Spinal cord (tissue), 10 donors: ENCODE measurements at places on chromosomes 11 and 22. TPM values are rescaled to one million over a fixed set of nuclear protein-coding genes. Genes with fewer than 3 reads are reported as not detected.
A peak's percentile ranks its signal among the peaks of the same experiment; 100 is the strongest.

GRCh38 chr22:23565305-23565914, 14.7 kb downstream of the IGLL1 start:
- DNase-seq: no peak
- H3K4me3 ChIP-seq: peak overlapping the region; percentile 36
- no peaks in the 10 kb centered on the region for H3K27me3 ChIP-seq
- H3K4me1 ChIP-seq: peaks cover 29% of the 10 kb centered on the region
- H3K36me3 ChIP-seq: no peaks in the 10 kb centered on the region

- peaks cover 34% of the 10 kb centered on the region for H3K4me1 ChIP-seq
- H3K4me3 ChIP-seq: no peak overlapping the region
- H3K36me3 ChIP-seq: no peaks in the 10 kb centered on the region
- no peak overlapping the region for H3K27ac ChIP-seq
- no peak for DNase-seq
Observed at GRCh38 chr22:44047891-44048301, 23.8 kb downstream of the PARVB start.

- H3K4me3 ChIP-seq: peak overlapping the region; percentile 20
- no peak for DNase-seq
- peak overlapping the region; percentile 99 for H3K27ac ChIP-seq
- peaks cover 57% of the 10 kb centered on the region for H3K4me1 ChIP-seq
- H3K36me3 ChIP-seq: peaks cover 9% of the 10 kb centered on the region
Observed at GRCh38 chr22:46064966-46065666, 85.2 kb upstream of the PPARA start.

GRCh38 chr11:76640501-76640900, 30.0 kb downstream of the LRRC32 start:
- DNase-seq: peak; percentile 70
- no peaks in the 10 kb centered on the region for H3K27me3 ChIP-seq
- peaks cover 13% of the 10 kb centered on the region for H3K4me1 ChIP-seq
- H3K36me3 ChIP-seq: no peaks in the 10 kb centered on the region

DNA sequence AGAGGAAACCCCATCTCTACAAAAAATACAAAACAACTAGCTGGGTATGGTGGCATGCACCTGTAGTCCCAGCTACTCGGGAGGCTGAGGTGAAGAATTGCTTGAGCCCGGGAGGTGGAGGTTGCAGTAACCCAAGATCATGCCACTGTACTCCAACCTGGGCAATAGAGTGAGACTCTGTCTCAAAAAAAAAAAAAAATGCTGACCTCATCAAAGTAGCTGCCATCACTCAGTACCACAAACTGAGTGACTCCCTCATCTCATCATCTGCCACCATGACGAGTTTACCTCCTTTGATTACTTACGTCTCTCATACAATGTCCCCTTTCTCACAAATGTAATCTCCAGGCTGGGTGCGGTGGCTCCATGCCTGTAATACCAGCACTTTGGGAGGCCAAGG, 117.2 kb upstream of the CLPB start:
- DNase-seq: no peak
- H3K4me1 ChIP-seq: no peaks in the 10 kb centered on the region
- H3K36me3 ChIP-seq: no peaks in the 10 kb centered on the region
- no peaks in the 10 kb centered on the region for H3K27me3 ChIP-seq

- H3K27me3 ChIP-seq: no peaks in the 10 kb centered on the region
- H3K36me3 ChIP-seq: peaks cover 22% of the 10 kb centered on the region
- H3K4me1 ChIP-seq: no peaks in the 10 kb centered on the region
- DNase-seq: no peak
Observed at GRCh38 chr11:113806406-113806805, 26.8 kb downstream of the CLDN25 start.

DNA sequence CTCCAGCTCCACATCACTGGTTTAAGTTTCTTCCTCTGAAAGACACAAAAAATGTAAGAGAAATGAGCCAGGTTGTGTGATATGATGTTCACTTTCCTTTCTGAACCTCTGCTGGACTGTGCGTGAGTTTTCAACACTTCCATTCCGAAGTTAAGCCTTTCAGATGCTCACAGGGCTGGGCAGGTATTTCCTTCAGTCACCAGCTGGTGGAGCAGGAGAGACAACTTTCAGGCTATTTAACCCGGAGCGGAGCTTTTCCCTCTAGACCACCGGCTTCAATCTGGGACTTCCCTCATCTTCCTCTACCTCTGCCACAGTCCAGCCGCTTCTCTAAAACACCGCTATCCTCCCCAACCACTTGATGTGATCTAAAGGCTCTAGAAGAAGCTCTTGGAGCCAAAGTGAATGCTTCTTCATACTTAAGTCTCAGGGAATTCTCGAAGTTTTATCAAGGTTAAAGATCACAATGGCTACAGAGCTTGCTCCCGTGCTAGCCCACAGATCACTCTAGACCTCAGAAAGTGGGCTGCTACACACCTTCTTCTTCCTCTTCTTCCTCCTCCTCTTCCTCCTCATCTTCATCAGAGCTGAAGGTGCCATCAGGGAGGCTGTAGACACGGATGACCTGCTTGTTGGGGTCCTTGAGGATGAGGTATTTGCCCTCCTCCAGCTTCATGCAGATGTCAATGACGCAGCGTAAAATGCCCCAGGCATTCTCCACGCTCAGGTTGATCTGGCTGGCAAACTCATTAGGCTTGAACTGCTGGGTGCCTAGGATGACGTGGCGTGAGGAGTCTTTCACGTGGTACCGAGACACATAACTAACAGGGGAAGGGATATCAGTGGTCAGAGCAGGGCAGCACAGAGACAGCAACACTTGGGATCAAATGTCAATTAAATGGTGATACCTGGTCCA, 4.4 kb upstream of the FOXRED2 start:
- H3K4me3 ChIP-seq: no peak overlapping the region
- H3K27ac ChIP-seq: no peak overlapping the region
- H3K36me3 ChIP-seq: peaks cover 60% of the 10 kb centered on the region

DNA sequence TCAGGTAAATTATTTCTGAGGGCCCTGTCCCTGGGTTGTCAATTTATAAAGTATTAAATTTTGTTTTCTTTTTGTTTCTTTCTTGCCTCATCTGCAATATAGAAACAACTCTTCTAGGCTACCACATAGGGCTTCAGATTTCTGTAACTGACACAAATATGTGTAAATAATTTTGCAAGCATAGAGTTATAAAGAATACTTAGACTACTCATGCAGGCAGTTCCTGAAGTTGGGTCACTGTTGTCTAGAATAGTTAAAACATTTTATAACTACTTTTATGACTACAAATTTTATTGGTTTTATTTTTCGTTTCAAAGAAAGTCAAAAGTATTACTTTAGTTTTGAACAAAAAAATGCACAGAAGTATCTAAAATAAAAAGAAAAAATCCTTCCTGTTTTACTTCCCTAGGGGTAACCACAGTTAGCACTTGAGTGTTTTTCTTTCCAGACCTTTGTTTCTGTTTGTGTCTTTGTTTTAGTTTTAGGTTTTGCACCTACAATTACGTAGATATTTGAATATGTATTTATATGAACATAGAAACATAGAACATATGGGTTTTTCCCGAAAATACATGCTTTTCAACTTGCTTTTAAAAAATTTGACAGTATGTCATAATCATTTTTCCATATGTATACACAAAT, 12.4 kb upstream of the TMEM123 start:
- no peaks in the 10 kb centered on the region for H3K36me3 ChIP-seq
- H3K27me3 ChIP-seq: no peaks in the 10 kb centered on the region
- no peak overlapping the region for H3K4me3 ChIP-seq
- DNase-seq: no peak

- H3K27ac ChIP-seq: no peak overlapping the region
- H3K27me3 ChIP-seq: no peaks in the 10 kb centered on the region
- DNase-seq: no peak
- H3K36me3 ChIP-seq: peaks cover 72% of the 10 kb centered on the region
Observed at GRCh38 chr22:21766691-21767462, 31.3 kb upstream of the YPEL1 start.

- peaks cover 68% of the 10 kb centered on the region for H3K4me1 ChIP-seq
- peaks cover 43% of the 10 kb centered on the region for H3K27me3 ChIP-seq
- peak; percentile 95 for DNase-seq
- no peaks in the 10 kb centered on the region for H3K36me3 ChIP-seq
- no peak overlapping the region for H3K27ac ChIP-seq
Observed at GRCh38 chr22:37330200-37331033, 48.1 kb downstream of the CYTH4 start.

DNA sequence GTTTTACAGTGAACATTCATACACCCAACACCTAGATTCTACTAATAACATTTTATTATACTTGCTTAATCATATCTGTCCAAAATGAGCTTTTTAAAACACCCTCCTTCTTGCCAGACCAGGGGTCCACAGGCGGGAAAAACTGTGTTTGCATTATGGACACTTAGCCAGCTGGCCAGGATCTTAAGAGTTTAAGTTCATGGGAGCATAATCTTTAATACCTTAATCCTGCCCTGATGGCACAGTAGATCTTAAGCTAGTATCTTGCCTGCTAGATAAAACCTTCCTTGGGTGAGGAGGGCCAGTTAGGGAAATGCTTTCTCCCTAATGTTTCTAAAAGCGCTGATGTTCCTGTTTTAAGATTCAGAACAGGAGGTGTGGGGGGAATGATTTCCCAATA, 13.1 kb upstream of the CCDC134 start:
- no peaks in the 10 kb centered on the region for H3K36me3 ChIP-seq
- no peak for DNase-seq
- no peak overlapping the region for H3K4me3 ChIP-seq
- H3K27ac ChIP-seq: no peak overlapping the region
- no peaks in the 10 kb centered on the region for H3K27me3 ChIP-seq

- H3K4me1 ChIP-seq: peaks cover 5% of the 10 kb centered on the region
- no peaks in the 10 kb centered on the region for H3K27me3 ChIP-seq
Observed at GRCh38 chr11:36347384-36347906, 51.4 kb downstream of the PRR5L start.

- H3K27ac ChIP-seq: no peak overlapping the region
- H3K4me3 ChIP-seq: no peak overlapping the region
- H3K4me1 ChIP-seq: peaks cover 33% of the 10 kb centered on the region
- DNase-seq: peak; percentile 66
Observed at GRCh38 chr11:126284829-126285228, 1.9 kb downstream of the TIRAP start.

GRCh38 chr11:33452836-33453624, 195.8 kb downstream of the HIPK3 start:
- H3K27me3 ChIP-seq: no peaks in the 10 kb centered on the region
- no peak for DNase-seq
- no peaks in the 10 kb centered on the region for H3K4me1 ChIP-seq
- no peak overlapping the region for H3K27ac ChIP-seq
- H3K36me3 ChIP-seq: no peaks in the 10 kb centered on the region

DNA sequence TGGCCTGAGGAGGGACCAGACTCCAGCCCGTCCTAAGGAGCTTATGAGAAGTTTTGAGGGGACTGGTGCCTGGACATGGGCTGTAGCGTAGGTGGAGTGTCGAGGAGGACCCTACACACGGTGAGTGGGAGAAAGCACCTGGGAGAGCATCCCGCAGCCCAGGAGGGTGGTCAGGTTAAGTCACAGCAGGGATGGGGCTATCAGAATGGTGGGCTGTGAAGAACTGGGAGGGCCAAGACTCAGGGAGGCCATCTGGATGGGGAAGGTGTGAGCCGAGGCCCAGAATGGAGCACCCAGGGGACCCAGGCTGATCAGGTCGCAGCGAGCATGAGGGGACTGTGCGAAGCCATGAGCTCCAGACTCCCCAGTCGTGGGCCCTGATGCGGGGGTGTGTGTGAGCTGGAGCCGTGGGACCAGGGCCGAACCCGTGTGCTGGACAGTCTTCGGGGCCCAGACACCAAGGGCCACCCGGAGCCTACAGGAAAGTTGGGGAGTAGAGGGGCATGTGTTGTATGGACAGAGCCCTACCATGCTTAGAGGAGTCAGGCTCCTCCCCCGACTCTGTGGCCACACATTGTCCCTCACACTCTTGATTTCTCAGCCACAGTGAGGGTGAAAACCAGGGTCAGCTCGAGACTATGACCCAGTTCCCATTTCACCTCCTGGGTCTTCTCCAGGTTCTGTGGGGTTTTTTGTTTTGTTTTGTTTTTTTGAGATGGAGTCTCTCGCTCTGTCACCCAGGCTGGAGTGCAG, 54.3 kb downstream of the BCR start:
- H3K27me3 ChIP-seq: no peaks in the 10 kb centered on the region
- no peak overlapping the region for H3K4me3 ChIP-seq
- H3K36me3 ChIP-seq: peaks cover 3% of the 10 kb centered on the region
- no peak overlapping the region for H3K27ac ChIP-seq

- no peak overlapping the region for H3K4me3 ChIP-seq
- H3K36me3 ChIP-seq: no peaks in the 10 kb centered on the region
- peak overlapping the region; percentile 47 for H3K27ac ChIP-seq
- no peaks in the 10 kb centered on the region for H3K27me3 ChIP-seq
- H3K4me1 ChIP-seq: peaks cover 6% of the 10 kb centered on the region
Observed at GRCh38 chr11:130522284-130522961, 74.0 kb downstream of the ADAMTS15 start.

P2RY2 gene
- 0.11 TPM for total RNA-seq

TRIM48 gene
- not detected for total RNA-seq

GAL gene
- 1.2 TPM for total RNA-seq
